ENCODE measurements at places on chromosomes 6 and 20.

- DNase-seq = no peak
Observed at GRCh38 chr20:21269772-21270171, 33.4 kb upstream of the XRN2 start.

GRCh38 chr6:67331304-67331703 is 1303.8 kb upstream of the ADGRB3 start:
- DNase-seq = no peak

DNA sequence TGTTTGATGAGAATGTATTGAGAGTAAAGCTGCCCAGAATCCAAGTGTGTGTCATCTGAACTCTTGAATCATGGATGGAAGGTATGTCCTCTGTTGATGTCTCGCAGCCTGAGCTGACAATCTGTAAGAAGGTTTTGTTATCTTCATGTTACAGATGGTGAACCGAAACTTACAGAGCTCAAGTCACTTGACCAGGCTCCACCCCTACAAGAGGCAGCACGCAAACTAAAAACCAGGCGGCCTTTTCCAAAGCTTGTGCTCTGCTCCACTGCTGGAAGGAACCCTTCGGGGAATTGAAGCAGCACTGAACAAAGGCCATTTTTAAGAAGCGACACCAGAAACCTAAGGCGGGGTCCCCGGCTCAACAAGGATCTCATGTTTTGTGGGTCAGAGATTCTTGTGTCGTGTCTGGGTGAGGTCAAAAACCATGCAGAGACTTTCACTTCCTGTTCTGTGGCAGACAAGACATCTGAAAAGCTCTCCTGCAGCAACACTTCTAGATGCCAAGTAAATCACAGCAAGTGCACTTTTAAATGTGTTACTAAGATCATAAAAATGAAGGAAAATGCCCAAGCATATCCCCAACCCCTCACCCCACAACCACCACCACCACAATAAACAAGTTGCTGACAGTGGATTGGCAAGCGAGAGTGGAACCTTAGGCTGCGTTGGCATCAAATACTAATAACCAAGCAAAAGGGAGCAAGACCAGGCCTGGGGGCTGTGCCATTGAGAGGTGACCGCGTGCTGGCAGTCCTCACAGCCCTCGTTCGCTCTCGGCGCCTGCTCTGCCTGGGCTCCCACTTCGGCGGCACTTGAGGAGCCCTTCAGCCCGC is 27.3 kb downstream of the NQO2 start:
- DNase-seq = no peak

DNA sequence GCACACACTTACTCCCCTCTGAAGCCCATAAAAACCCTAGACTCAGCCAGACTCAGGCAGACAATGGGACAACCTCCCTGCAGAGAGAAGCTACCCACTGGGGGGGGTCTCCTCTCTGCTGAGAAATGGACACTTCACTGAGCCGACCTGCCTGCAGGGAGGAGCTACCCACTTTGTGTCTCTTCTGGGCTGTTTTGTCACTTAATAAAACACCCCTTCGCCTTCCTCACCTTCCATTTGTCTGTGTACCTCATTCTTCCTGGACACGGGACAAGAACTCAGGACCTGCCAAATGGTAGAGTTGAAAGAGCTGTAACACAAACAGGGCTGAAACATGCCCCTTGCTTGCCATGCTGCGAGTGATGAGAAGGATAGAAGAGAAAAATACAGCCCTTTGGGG is 151.7 kb upstream of the HDDC2 start:
- no peak for DNase-seq

DNA sequence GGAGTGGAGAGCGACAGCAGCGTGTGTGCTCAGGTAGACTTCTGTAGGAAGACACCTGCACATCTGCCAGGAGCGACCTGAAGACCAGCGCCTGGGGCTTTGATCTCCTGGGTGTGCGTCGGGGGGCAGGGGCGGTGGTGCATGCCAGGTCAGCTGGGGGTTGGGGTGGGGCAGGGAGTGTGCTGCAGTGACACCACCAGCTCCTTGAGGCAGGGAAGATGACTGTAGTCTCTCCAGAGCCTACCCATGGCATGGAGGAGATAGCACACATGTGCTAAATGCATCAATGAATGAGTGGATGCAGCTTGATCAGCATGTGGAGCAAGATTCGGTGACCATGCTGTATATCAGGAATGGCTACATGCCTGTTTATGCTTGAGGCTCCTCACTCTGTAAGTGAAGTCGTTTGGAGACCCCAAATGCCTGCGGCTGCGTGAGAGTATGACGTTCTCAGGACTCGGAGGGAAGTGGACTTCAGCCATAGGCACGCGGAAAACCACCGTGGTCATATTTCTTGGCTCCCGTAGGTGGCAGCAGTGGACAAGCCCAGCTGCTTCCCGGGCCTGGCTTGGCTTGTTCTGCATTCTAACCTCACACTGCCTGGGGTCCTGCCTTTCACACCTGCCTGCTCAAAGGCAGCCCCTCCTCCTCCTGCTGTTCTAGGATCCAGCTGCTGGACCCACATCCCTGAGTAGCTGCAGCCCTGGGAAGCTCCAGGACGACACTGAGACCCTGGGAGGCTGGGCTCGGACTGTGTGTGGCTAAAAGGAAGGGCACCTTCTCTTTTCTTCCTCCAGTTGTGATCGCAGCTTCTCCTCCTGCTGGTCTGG is 39.4 kb upstream of the KCNK16 start:
- DNase-seq = peak; percentile 44

DNA sequence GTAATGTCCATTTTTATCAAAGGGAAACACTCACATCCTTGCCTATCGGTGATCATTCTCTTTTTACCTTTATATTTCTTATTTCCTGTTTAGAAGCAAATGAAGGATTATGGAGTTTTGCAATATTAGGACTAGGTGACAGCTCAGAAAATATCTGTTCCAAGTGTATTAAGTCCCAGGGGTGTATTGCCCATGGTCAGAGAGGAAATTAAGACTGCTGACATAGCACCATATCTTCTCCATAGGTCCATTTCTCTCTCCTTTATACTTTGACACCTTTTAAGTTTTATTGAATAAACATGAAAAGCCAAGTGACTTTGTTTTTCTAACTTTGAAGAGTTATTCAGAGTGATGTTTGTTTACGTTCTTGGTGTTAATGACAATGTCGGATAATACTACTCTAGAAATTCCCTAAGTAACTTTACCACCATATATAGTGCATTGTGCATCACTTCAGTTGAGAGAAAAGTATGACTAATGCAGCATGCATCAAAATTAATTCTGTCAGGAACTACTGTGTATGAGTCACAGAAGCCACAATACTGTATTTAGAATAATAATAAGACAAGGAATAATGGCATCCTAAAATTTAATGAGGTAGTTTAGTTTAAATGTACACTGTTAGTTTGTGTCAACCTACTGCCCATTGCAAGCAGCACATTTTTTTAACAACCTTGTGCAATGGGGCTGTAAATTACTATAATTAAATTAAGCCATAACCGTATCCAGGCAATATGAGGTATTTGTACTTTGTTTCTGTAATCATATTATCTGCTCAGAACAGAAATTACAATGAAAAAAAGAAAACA is 474.4 kb upstream of the RNF217 start:
- DNase-seq = no peak

DNA sequence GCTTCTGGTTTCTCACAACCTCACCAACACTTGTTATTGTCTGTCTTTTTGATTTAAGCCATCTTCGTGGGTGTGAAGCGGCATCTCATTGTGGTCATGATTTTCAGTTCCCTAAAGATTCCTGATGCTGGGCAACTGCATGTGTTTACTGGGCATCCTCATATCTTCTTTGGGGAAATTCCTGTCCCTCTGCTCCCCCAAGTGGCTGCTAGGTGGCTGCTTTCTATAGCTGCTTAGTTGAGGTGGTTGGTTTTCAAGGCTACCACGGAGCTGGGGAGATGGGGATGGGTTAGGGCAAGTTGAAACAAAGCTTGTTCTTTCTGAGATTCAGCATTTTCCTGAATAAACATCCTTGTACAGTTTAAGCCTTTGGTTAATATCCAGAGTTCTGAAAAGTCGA is 403.9 kb upstream of the SULF2 start:
- DNase-seq = no peak

- no peak for DNase-seq
Observed at GRCh38 chr20:58168843-58169242, 59.6 kb downstream of the ANKRD60 start.

DNA sequence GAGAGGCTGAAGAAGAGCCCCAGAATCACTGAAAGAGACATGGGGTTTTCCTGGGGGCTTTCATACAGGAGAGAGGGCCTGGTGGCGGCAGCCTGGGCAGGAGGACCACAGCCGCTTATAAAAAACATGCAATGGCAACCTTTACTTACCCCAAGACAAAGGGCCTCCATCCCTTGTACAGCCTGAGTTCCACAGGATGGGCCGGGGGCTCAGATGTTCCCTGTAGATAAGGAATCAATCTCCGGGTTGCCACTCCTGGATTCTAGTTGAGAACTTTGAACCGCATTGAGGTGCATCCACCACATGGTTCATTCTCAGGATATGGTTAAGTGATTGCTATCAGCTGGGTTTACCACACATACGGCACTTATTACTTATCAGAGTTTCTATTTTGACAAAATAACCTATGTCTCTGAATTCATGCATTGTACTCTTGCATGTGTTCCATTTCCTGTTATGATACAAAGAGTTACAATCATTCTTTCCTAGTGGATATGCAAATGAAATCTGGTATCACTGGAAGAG is 677.6 kb downstream of the KIF16B start:
- no peak for DNase-seq

DNA sequence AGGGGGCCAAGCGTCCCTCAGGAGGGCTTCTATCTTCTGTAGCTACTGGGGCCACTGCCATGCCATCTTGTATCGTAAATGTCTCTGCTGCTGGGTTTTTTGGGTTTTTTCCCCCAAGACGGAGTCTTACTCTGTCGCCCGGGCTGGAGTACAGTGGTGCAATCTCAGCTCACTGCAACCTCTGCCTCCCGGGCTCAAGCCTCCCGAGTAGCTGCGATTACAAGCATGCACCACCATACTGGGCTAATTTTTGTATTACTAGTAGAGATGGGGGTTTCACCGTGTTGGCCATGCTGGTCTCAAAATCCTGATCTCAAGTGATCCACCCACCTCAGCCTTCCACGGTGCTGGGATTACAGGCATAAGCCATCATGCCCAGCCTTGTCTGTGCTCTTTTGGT is 111.3 kb upstream of the LOC128125822 start:
- no peak for DNase-seq

DNA sequence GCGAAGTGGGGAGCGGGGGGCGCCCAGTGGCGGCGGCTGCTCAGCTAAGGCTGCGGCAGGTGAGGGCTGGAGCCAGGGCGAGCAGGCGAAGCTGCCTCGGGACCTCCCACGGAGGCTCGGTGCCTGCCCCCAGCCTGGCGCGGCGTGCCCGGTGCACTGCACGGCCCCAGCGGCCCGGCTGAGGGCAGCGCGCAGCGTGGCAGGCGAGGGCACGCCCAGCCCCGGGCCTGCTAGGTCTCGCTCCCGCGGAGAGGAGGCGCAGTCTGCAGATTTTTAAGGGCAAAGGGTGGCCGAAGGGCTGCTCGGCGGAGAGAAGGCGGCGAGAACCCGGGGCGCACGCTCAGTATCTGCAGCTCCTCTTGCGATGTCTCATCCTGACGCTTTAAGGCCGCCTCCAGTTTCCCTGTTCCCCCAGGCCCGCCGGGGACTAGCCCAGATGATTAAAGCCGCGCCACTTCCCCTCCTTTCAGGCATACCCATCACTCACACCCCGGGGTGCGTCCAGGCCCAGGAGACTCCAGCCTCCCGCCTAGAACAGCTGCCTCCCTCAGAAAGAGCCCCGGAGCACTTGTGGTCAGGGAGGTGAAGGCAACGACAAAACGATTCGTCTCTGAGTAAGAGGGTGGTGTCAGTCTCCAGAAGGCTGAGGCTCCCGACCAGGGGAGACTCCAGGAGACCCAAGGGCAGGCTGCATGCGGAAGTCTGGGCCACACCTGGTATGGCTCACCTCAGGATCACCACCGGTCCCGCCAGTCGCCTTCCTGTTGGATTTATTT is at the start of gene FERMT1:
Gene FERMT1 (minus strand): TSS at position 158 of the 776 bp plus-strand sequence. CDS start 3,476 bp downstream, outside the sequence.
- DNase-seq = no peak

DNA sequence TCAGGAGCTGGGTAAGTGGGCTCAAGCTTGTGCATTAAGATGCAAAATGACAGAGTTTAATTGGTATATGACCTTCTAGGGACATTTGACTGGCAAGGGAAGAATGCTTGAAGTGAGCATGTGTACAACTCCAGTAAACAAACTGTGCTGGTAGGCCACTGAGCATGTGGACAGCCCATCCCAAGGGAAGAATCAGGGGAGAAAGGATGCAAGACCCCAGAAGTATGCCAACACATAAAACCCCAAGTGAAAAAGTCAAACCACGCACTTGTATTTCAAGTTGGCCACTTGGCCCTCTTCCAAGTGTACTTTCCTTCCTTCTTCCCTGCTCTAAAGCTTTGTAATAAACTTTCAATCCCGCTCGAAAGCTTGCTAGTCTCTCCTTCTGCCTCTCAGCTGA is 10.4 kb upstream of the THBD start:
- DNase-seq = no peak

DNA sequence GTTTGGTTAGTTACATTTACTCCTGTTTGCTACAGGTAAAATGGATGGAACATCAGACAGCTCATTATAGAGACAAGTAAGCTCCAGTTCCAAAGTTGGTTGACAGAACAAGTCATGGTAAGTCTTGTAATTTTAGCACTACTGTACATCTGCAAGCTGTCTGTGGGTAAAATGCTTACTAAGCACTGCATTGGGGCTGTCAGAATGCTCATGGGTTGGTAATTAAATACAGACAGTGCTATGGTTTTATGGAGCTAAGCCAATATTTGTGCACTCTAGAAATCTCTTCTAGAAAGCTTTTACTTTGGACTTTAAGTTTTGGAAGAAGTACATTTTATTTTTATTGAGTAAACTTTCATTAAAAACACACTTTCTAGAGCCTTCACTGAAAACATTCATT is 419.2 kb upstream of the MMS22L start:
- DNase-seq = no peak

GRCh38 chr6:140178520-140178919 is 804.1 kb upstream of the CITED2 start:
- no peak for DNase-seq

DNA sequence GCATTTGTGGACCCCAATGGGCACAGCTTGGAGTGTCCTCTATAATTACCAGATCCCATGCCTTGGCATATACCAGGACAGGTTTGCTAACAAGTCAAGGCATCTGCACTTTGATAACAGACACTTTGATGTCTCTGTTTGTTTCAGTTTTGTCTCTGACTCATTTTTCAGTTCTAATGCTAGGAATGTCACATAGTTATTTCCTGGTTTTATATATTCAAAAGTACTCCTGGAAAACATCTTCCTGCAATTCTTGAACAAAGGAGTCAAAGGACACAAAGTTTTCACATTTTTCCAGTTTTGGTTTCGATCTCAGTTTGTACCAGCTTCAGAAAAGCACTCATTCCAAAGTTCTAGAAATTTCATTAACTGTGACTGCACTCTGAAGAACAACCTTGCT is 188.1 kb downstream of the FOXC1 start:
- no peak for DNase-seq
